NCI-H1092 (cell line): ENCODE measurements at places on chromosomes 3 and 15.

- DNase-seq: no peak
Observed at GRCh38 chr3:140911822-140912221, 29.8 kb upstream of the SLC25A36 start.

- DNase-seq: no peak
Observed at GRCh38 chr3:106428565-106428994, 559.8 kb upstream of the CBLB start.

- DNase-seq: no peak
Observed at GRCh38 chr15:74782259-74783071, 585 bp downstream of the CSK start.

GRCh38 chr3:124558991-124559845, 171.0 kb upstream of the UMPS start:
- DNase-seq: peak; percentile 58

DNA sequence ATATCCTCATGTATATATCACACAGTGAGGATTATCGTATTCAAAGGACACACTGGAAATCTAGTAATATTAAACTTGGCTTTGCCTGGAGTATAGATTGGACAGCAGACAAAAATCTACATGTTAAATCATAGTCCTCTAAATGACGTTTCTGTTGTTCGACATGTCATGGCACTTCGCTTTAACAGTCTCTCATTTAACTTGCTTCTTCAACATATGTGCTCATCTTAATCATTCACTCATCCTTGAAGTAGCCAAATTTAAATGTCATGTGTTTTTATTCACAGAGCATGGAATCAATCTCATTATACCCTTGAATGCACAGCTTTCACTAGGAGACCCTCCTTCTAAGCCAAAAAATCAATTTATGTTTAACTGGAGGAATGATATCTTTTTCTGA, 417.0 kb upstream of the CNTN6 start:
- DNase-seq: no peak

DNA sequence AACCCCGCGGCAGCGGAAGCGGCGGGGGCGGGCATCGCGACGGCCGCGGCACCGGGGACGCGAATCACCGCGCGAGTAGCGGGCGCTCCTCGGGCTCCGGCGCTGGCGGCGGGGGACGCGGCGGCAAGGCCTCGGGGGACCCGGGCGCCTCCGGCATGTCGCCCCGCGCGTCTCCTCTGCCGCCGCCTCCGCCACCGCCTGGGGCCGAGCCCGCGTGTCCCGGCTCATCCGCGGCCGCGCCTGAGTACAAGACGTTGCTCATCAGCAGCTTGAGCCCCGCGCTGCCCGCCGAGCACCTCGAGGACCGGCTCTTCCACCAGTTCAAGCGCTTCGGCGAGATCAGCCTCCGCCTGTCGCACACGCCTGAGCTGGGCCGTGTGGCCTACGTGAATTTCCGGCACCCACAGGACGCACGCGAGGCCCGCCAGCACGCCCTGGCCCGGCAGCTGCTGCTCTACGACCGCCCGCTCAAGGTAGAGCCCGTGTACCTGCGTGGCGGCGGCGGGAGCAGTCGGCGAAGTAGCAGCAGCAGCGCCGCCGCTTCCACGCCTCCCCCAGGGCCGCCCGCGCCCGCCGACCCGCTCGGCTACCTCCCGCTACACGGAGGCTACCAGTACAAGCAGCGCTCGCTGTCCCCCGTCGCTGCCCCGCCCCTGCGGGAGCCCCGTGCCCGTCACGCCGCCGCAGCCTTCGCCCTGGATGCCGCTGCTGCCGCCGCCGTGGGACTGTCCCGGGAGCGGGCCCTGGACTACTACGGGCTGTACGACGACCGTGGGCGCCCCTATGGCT, 675 bp downstream of the RBM15B start:
- no peak for DNase-seq

DNA sequence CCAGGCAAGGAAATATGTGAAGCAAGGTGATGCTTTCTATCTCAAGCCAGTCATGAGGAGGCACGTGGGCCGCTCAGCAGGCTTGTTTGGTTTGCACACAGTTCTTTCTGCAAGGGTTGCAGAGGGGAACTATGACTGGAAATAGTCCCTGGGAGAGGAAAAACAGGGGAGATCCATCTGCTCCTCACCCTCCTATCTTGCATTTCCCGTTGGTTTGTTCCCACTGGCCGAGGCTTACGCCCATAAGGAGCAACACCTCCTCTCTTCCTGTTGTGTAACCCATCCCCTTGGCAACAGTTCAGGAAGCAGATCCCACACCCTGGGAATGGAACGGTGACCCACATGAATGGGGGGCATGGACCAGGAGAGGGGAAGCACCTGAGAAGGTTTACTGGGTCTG, 72.1 kb upstream of the MAGI1 start:
- DNase-seq: no peak

- DNase-seq: no peak
Observed at GRCh38 chr3:125045965-125046364, 9.8 kb downstream of the HEG1 start.

- peak; percentile 87 for DNase-seq
Observed at GRCh38 chr3:169772305-169772896, 795 bp upstream of the MYNN start.

GRCh38 chr3:18667552-18667951, 242.4 kb upstream of the SATB1 start:
- no peak for DNase-seq

- DNase-seq: no peak
Observed at GRCh38 chr3:143559296-143559695, 289.0 kb downstream of the SLC9A9 start.

GRCh38 chr3:71763426-71763825, 9.8 kb downstream of the GPR27 start:
- DNase-seq: no peak

DNA sequence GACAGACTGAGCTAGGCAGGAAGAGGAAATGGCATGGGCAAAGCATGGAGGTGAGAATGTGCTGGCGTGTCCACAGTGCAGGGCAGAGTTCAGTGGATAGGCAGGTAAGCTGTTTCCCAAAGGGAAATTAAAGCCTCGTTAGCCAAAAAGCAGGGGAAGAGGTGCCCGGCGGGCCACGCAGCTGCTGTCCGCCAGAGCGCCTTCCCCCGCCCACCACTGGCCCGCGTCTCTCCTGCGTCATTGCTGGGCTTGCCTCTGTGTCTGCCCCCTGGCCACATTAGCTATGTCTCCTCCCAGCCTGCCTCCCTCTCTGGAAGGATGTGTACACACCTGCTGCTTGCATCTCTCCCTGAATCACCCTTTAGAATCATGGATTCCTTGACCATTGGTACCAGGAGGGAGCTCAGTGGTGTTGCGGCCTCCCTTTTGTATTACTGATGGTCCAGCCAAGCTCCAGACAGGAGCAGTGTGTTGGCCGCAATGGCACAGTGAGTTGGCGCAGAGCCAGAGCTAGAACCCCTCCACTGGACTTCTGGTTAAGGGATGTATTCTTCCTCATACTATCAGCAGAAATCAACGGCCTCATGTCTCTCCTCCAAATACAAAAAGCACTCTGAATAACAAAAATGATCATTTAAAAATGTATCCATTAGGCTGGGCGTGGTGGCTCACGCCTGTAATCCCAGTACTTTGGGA, 26.6 kb downstream of the SLC28A1 start:
- DNase-seq: no peak

- DNase-seq: no peak
Observed at GRCh38 chr15:99717161-99718009, 15.9 kb downstream of the LYSMD4 start.

- no peak for DNase-seq
Observed at GRCh38 chr3:154224866-154225265, 99.4 kb downstream of the DHX36 start.

DNA sequence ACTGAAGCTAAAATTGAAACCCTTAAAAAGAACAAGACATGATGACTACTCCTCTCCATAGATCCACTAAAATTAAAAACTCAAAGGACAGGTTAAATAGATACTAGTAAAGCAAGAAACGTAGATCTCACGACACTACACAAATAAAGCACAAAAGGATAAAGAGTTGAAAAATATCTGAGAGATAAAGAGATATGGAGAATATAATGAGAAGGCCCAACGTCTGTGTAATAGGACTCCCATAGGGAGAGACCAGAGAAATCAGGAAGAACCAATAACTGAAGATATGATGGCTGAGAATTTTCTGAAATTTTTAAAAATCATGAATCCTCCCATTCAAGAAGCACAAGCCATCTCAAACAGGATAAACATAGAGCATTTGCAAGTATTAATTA, 45.6 kb upstream of the PRICKLE2 start:
- DNase-seq: no peak

DNA sequence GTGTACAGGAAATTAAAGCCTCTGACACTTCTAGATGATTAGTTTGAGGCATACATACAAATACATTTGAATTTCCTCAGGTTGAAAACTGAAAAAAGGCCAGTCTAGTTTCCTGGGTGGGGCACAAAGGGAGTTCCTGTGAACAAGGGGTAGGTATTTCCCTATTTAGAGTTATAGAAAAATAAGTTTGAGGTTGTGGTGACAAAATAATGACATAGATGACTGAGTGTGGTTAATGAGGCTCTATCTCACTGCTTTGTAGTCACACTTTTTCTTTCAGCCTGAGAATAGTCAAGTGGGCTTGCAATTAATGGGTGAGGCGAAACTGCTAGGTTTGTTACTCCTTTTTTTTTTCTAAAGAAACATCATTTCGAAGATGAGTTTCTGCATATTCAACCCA, 4.3 kb downstream of the SLCO3A1 start:
- DNase-seq: no peak

DNA sequence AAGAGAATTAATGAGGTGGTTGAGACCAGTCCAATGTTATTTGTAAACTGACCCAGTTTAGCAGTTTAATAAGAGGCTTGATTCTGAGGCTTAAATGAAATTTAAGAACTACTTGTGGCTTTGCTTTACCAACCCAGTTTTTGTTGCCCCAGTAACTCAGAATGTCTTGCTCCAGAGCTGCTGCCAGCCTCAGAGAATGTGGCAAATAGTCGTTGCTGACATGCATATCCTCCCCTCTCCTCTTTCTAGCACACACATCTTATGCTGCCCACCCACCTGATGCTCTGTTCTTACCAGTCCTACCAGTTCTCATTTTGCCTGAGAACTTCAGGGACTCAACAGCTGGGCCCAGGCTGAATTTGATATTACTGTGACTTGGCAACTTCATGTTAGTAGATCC, 92.4 kb upstream of the TSC22D2 start:
- DNase-seq: no peak

DNA sequence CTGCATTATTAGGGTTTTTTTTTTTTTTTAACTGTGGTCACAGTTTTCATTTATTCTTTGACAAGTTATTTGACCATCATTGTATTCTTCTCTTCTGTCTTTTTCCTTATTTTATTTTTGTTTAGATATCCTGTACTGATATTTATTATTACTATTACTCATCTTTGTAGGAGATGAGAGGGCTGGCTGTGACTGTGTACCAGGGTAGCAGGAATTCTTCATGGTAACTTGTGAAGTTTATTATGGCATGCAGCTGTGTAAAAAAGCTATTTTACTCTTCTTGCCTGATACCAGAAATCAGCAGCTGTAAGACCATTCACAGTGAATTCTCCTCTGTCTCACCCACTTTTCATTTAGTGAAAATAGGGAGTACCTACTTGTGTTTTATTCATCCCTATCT, 44.5 kb downstream of the ATP6V1A start:
- DNase-seq: no peak

- no peak for DNase-seq
Observed at GRCh38 chr3:536417-536813, 339.9 kb downstream of the CHL1 start.

GRCh38 chr15:83435202-83435601, 11.9 kb upstream of the SH3GL3 start:
- no peak for DNase-seq

- no peak for DNase-seq
Observed at GRCh38 chr3:78176869-78177268, 1137.0 kb downstream of the ROBO2 start.

DNA sequence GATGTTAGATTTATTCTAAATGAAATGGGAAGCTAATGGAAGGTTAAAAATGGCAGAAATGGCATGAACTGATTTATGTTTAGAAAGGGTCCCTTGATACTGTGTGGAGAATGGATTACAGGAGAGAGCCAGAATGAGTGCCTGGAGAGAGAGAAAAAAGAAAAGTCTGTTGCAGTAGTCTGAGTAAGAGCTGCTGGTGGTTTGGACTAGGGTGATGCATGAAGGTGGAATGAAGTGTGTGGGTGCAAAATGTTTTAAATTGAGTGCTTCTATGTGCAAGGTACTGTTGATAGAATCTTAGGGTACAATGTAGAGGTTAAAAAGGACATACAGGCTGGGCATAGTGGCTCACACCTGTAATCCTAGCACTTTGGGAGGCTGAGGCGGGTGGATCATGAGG, 11.4 kb upstream of the MGA start:
- DNase-seq: no peak

GRCh38 chr3:55013145-55013925, 85.5 kb upstream of the LRTM1 start:
- no peak for DNase-seq

DNA sequence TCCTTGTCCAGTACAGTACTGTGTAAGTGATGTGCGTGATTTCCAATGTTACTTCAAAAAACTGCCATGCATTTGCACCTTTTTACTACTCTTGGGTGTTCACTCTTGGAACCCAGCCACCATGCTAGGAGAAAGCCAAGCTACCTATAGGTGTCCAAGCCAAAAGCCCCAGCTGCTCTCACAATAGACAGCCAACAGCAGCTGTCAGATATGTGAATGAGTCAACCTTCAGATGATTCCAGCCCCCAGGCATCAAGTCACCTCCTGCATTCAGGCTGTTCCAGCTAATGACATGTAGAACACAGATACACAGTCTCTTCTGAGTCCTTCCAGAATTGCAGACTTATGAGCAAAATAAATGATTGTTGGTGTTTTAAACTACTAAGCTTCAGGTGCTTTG, 417.7 kb upstream of the TGFBR2 start:
- peak; percentile 71 for DNase-seq

GRCh38 chr3:107117922-107118536, 259.2 kb upstream of the CCDC54 start:
- DNase-seq: peak; percentile 33

GRCh38 chr3:49512781-49513355, 41.4 kb upstream of the BSN start:
- DNase-seq: no peak

GRCh38 chr3:124207873-124208485, 216.1 kb upstream of the ROPN1 start:
- DNase-seq: no peak

DNA sequence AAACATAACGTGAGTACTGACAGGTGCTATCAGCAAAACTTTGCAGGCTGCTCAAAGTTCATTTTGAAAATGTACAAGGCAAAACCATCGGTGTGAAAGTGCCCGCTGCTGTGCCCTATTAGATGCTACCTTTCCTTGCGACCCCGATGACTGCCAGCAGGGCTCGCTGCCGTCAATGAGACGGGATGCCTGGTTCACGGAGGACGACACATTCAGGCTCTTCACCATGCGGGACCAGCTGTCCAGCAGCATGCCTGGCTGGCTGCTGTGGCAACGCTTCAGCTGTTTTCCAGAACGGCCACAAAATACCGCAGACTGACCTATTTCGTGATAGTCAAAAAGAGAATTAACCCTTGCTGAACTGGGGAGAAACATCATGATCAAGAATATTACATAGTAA, 92.7 kb upstream of the OCA2 start:
- peak; percentile 19 for DNase-seq
